Ammon's horn (tissue), 1 donor: ENCODE measurements at places on chromosomes 7 and 10.

DNA sequence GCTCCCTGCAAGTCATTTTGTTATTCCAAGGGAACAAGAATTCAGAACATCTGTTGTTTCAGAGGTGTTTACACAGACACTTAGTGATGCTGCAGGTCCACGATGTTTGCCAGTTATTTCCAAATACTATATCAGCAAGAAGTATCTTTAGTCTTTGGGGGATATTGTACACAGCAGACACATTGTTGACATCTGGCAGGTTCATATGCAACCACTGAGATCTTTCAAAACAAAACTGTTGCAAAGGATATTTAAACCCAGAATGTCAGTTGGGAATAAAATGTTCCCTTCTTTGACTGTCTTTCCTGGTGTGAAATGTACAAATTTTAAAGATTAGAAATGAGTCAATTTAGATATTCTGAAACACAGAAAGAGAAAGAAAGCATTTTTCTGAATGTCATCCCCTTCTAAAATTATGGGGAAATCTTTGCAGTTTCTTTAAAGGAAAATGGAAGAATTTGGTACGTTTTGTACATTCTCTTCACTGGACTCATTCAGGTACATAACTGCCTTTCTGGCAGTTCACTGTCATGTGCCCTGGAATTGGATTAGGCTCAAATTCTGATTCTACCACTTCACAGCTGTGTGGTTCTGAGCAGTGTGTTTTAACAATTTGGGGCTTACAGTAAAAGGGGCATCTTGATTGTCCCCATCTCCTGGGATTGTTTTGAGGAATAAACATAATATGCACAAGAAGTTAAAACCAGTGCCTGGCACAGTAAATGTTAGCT is 40.3 kb upstream of the CELF2 start:
- peak; percentile 17 for DNase-seq

- DNase-seq: no peak
These were observed 27.0 kb upstream of the ZPBP start for GRCh38 chr7:50119815-50120637.

DNA sequence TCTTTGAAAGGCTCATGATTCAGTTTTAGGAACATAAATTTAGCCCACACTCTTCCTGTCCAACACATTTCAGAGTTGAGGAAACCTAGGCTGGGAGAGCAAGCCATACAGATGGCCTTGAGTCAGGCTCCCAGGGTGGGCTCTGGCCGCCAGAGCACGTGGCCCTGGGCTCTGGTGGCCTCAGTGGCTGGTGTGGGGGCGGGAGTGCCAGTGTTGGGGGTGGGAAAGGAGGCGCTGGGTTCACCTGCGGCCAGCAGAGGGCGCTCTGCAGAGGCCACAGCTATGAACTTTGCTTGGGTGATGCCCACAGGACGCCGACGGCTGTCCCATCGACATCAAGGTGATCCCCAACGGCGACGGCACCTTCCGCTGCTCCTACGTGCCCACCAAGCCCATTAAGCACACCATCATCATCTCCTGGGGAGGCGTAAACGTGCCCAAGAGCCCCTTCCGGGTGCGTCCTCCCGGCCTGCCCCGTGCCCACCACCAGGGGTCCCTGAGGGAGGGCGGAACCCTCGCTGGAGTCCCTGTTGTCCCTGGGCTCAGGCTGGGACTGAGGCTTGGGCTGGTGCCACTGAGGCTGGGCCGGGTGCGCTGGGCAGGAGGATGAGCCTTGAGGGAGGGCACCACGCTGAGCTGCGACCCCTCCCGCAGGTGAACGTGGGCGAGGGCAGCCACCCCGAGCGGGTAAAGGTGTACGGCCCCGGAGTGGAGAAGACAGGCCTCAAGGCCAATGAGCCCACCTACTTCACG is 11.9 kb downstream of the FLNC start:
- no peak for DNase-seq

GRCh38 chr7:106050002-106050745 is 61.9 kb downstream of the SYPL1 start:
- DNase-seq: no peak
